ENCODE measurements at places on chromosomes 4 and X. TPM values are rescaled to one million over a fixed set of nuclear protein-coding genes. Genes with fewer than 3 reads are reported as not detected.
A peak's percentile ranks its signal among the peaks of the same experiment; 100 is the strongest.

- H3K4me3 ChIP-seq: no peak overlapping the region
- H3K4me1 ChIP-seq: no peaks in the 10 kb centered on the region
- DNase-seq: no peak
These were observed 52.1 kb downstream of the PSAPL1 start for GRCh38 chr4:7382634-7383014.

The GAGE12F gene
- total RNA-seq: not detected

DNA sequence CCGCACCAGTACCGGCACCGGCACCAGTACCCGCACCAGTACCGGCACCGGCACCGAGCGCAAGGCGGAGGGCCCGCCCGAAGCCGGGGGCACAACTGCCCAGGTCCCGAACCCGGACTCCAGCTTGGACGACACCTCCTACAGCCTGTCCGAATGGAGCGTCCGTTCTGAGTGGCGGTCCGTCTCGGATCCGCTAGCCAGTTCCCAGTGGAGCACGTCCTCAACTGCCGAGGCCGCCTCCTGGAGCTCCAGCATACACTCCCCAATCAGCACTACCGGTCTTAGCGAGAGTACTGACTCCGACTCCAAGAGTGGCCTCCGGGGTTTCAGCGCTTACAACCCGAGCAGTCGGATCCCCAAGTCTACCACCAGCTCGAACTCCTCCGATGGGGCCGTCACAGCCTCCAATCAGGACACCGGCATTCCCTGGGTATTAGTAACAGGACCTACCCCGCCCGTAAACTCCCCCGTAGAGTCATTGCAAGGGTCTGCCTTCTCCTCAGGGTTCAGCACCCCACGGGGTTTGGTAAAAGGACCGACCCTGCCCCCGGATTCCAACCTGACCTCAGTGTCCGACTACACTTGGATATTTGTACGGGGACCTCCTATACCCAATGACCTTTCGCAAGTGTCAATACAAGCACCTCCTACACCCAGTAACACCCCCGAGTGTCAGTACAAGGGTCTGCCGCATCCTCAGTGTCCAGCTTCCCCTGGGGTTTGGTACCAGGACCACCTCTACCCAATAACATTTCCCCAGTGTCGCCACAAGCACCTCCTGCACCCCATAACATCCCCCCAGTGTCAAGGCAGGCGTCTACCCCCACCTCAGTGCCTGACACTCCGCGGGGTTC, 721 bp upstream of the MAOA start:
- DNase-seq: peak; percentile 60
- H3K27me3 ChIP-seq: no peaks in the 10 kb centered on the region
- no peaks in the 10 kb centered on the region for H3K36me3 ChIP-seq
- H3K4me1 ChIP-seq: no peaks in the 10 kb centered on the region
- no peak overlapping the region for H3K27ac ChIP-seq

GRCh38 chr4:184215709-184216328, 1.9 kb downstream of the ENPP6 start:
- H3K27me3 ChIP-seq: no peaks in the 10 kb centered on the region
- DNase-seq: no peak
- no peaks in the 10 kb centered on the region for H3K36me3 ChIP-seq
- no peaks in the 10 kb centered on the region for H3K4me1 ChIP-seq

DNA sequence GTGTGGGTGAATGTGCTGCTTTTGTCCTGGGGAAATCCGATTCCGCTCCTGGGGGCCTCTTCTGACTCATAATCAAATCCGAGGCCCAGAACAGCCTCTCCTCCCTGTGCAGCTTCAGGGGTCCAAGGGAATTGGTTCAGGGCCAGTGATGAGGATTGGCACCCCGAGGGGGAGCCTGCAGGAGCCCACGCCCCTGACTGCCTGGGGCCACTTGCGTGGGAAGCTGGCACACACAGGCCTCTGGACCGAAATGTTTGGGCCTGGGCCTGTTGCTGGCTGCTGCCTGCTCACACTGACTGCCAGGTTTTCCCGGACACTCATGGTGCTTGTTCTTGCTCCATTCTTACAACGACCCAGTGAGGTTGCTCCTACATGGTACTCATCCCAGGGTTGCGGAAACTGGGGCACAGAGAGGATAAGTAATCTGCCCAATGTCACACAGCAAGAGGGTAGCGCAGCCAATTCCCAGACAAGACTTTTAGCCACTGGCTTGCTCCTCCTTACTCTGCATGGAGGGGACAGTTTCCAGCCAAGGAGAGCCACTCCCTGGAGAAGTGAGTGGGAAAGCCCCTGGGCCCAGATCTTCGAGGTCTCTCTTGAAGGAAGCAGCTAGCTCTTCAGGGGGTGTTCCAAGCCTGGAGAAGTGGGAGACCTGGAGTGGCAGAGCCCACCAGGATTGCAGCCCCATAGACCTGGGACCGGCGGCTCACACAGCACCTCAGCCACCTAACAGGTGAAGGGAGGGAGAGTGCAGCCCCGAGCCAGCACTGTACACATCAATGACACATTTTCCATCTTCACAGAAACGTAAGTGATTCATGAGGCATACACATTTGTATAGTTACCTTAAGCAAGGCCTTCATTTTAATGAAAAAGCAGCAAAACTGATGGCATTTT, 20.3 kb downstream of the CFAP99 start:
- no peak overlapping the region for H3K27ac ChIP-seq
- H3K4me3 ChIP-seq: no peak overlapping the region
- no peak for DNase-seq
- H3K36me3 ChIP-seq: no peaks in the 10 kb centered on the region
- H3K4me1 ChIP-seq: no peaks in the 10 kb centered on the region

The DKK2 gene
- 0.14 TPM for total RNA-seq

GRCh38 chr4:114734594-114734993, 136.0 kb downstream of the UGT8 start:
- no peak overlapping the region for H3K4me3 ChIP-seq
- no peaks in the 10 kb centered on the region for H3K36me3 ChIP-seq
- H3K27me3 ChIP-seq: no peaks in the 10 kb centered on the region
- H3K27ac ChIP-seq: no peak overlapping the region
- DNase-seq: no peak
- H3K4me1 ChIP-seq: no peaks in the 10 kb centered on the region

The HS3ST1 gene
- total RNA-seq: 6.0 TPM

- H3K4me1 ChIP-seq: no peaks in the 10 kb centered on the region
- no peak for DNase-seq
- H3K4me3 ChIP-seq: no peak overlapping the region
- H3K27me3 ChIP-seq: no peaks in the 10 kb centered on the region
- no peak overlapping the region for H3K27ac ChIP-seq
These were observed 99.6 kb downstream of the IQCM start for GRCh38 chr4:149715822-149716585.

GRCh38 chrX:27890611-27891010, 82.8 kb downstream of the MAGEB10 start:
- no peaks in the 10 kb centered on the region for H3K36me3 ChIP-seq
- DNase-seq: no peak
- H3K4me3 ChIP-seq: no peak overlapping the region

DNA sequence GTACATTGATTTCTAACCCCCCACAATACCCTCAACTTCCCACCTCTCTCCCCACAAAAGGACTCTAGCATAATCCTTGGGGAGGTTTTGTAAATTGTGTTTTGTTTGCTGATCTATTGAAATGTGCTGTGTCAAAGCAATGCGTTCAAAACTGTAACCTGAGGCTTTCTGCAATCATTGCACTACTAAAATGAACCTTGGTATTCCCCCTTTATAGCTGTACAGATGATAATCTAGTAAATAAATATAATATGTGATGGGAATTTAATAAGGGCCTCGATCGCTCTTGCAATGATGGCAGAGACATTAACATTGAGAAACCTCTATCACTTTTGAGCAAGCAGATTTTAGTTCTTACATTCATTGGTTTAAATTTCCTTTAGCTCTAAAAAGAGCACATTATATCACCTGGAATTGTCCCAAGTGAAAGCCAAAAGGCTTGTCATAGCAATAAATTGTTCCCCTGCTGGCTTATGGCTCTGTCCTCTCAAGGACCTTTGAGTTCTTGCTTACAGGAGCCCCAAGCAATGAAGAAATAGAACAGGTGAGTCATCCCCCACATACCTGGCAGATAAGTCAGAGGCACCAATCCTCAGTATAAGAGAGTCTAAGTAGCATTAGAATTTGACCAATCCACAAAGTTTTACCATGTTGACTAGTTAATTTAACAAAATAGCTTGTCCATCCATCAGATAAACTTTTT, 18.4 kb upstream of the ACE2 start:
- peak; percentile 20 for DNase-seq
- no peaks in the 10 kb centered on the region for H3K27me3 ChIP-seq
- H3K27ac ChIP-seq: peak overlapping the region; percentile 21
- H3K4me3 ChIP-seq: no peak overlapping the region

GRCh38 chr4:98542011-98542410, 116.4 kb downstream of the TSPAN5 start:
- no peak overlapping the region for H3K4me3 ChIP-seq
- no peaks in the 10 kb centered on the region for H3K4me1 ChIP-seq
- no peak for DNase-seq
- no peak overlapping the region for H3K27ac ChIP-seq
- H3K27me3 ChIP-seq: no peaks in the 10 kb centered on the region

GRCh38 chrX:9871701-9872268, 85.6 kb downstream of the SHROOM2 start:
- H3K27ac ChIP-seq: no peak overlapping the region
- H3K27me3 ChIP-seq: no peaks in the 10 kb centered on the region
- H3K4me1 ChIP-seq: no peaks in the 10 kb centered on the region
- H3K4me3 ChIP-seq: no peak overlapping the region
- DNase-seq: no peak
- no peaks in the 10 kb centered on the region for H3K36me3 ChIP-seq

GRCh38 chr4:34293459-34293858, 1950.9 kb downstream of the ARAP2 start:
- DNase-seq: no peak
- no peaks in the 10 kb centered on the region for H3K36me3 ChIP-seq
- H3K27ac ChIP-seq: no peak overlapping the region

The GAGE2A gene
- total RNA-seq: not detected

DNA sequence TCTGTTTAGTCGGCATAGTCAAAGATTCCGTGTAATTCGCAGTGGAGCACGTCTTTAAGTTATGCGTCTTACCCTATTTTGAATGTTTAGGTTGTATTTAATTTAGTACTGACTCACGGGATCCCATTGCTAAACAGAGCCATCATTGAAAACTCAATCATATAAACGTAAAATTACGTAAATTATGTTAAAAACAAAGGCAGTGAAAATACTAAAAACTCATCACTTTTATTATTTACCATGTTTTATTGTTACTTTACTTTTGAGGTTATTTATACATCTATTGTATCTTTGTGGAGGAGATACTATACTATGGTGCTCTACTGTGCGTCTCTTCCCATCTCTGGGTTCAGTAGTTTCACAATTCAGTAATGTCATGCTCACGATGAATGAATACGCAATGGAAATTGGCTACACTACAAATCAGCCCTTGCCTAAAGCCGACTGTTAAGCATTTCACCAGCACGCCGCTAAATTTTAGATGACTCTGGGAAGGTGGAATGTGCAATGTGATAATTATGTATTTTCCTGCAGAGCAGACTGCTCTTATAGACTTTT, 944 bp downstream of the FUNDC2 start:
- no peaks in the 10 kb centered on the region for H3K36me3 ChIP-seq
- peak; percentile 63 for DNase-seq
- no peaks in the 10 kb centered on the region for H3K27me3 ChIP-seq
- peak overlapping the region; percentile 97 for H3K27ac ChIP-seq
- peak overlapping the region; percentile 26 for H3K4me3 ChIP-seq

The RAB9B gene
- 2.7 TPM for total RNA-seq

The MID1 gene
- 9.5 TPM for total RNA-seq

GRCh38 chr4:2689114-2689513, 67.0 kb downstream of the TNIP2 start:
- no peak overlapping the region for H3K4me3 ChIP-seq
- no peaks in the 10 kb centered on the region for H3K4me1 ChIP-seq
- no peaks in the 10 kb centered on the region for H3K27me3 ChIP-seq
- no peak overlapping the region for H3K27ac ChIP-seq
- DNase-seq: no peak

GRCh38 chrX:55919367-55920221, 202.0 kb downstream of the RRAGB start:
- no peaks in the 10 kb centered on the region for H3K27me3 ChIP-seq
- no peak for DNase-seq
- no peak overlapping the region for H3K4me3 ChIP-seq

GRCh38 chr4:150402871-150403272, 179.1 kb upstream of the MAB21L2 start:
- H3K27ac ChIP-seq: no peak overlapping the region
- H3K4me3 ChIP-seq: no peak overlapping the region
- H3K4me1 ChIP-seq: no peaks in the 10 kb centered on the region
- peak; percentile 31 for DNase-seq

DNA sequence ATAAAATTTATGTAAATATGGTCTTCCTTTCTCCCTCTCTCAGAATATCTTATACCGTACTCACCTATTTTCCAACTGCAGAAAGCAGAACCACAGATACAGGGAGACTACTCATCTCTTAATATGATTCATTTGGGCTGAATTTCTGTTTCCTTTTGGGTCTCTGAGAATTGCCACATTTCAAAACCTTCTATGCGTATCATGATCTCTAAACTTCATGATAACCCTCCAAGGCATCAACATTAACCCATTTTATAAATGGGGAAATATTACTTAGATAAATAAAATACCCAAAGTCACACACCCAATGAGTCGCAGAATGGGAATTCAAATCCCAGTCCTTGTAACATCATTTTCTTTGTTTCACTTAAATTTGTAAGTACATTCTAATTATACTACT, 16.6 kb upstream of the PRDM8 start:
- H3K36me3 ChIP-seq: no peaks in the 10 kb centered on the region
- no peak for DNase-seq
- no peak overlapping the region for H3K4me3 ChIP-seq
- H3K27me3 ChIP-seq: no peaks in the 10 kb centered on the region
- H3K4me1 ChIP-seq: peaks cover 15% of the 10 kb centered on the region

The ZNF157 gene
- total RNA-seq: 0.26 TPM

The TRIM61 gene
- total RNA-seq: 3.6 TPM

Data from adrenal gland (tissue), 19 donors.